ACHN (cell line): ENCODE measurements at places on chromosomes 2 and 18.

GRCh38 chr18:62938006-62938405, 222.7 kb downstream of the PHLPP1 start:
- DNase-seq: no peak

DNA sequence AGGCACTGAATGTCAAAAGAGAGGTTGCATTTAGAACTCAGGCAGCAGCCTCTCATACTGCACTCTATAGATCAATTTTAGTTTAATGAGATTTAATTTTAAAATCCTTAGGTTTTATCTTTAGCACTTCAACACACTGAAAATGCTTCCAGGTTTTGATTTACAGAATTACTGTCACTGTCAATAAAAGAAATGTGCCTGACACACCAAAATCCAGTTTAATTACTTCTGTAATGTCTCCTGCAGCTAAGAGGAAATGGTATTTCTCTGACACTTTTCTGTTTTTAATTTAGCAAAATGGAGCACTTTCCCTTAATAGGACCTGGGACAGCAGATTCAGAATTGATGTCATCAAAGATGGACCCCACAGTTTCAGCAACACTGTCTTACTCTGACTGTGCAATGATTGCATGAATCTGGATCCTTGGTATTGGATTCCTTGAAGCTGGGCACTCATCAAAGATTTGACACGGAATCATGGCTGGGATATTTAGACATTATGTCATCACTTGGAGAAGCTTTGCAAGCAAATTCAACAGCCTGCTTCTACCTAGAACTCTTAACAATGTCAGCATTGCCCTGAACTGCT, 576.5 kb downstream of the NRXN1 start:
- DNase-seq: no peak

DNA sequence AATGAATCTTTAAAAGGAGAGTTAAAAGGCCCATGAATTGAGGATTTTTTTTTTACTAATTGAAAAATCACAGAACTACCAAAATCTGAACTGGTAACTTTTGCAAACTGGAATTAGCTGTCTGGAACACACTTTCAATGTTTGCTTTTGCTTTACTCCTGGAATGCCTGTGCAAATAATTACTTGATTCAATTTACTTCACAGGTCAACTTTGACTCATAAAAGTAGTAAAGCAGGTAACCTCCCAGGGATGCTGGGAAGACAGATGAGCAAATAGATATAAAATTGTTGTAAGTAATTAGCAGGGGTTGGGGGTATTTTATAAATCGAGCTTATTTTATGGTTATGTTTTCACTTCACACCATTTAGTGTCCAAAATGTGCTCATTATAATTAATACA, 398.3 kb upstream of the HNRNPA3 start:
- no peak for DNase-seq

GRCh38 chr2:195538937-195539336, 118.1 kb upstream of the SLC39A10 start:
- no peak for DNase-seq

DNA sequence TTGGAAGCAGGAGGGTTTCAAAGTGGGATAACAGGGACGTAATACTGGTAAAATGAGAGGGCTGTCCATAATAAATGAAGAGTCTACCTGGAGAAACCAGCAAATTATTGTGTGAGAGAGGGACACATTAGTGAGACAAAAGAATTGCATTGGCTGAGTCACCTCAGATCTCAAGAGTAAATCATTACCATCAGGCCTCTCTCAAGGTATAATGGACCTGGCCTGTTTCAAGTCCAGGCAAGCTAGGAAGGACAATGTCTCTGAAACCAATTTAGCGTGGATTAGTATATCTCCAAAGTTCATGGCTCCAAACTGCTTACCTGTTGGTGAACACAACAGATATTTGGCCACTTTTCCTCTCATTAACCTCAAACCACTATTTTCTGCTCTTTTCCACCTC, 471.4 kb downstream of the CMPK2 start:
- DNase-seq: no peak

DNA sequence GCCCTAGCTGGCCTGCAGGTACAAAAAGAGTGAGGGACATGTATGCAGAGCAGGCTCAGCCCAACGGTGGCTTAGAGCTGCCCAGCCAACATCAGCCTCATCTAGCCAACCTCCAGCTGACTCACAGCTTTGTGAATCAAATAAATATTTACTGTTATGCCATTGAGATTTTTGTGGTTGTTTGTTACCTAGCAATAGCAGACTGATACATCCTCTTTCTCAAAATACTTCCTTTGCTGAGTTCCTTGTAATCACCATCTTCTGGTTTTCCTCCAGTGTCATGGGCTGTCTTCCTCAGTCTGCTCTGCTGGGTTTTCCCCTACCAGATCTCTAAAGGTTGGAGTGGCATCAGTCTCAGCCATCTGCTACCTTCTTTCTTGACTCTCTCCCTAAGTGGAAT, 126.6 kb upstream of the SLC1A4 start:
- DNase-seq: no peak

DNA sequence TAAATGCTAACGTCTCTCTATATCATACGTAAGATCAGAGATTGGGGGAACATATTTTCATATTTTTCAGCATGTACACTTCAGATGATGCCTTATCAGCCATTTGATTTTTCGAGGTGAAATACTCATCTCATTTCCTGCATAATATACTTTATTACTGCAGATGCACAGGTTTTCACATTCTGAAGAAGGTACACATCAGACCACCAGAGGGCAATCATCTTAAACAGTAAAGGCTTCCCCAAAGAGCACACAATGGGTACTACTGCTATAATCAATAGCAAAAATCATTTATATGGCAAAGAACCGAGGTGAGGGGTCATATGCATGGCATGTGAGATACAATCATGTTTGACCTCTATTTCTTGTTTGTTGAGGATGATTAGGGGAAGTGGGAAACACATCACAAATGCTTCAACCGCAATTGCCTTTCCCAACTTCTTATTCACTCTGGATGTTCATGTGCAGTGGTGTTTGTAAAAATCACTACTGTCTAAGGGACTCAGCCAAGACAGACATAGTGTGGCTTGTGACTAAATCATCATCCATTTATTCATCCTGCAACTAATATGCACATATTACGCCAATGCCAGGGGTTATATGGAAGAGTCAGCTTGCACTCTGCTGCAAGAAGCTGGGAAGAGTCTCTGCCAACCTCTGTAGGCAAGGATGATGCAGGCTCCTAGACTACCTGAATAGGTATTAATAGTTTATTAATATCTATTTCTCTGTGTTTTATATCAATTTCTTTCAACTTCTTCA, 118.7 kb downstream of the EPB41L3 start:
- peak; percentile 45 for DNase-seq

GRCh38 chr18:78542204-78542603, 437.4 kb upstream of the SALL3 start:
- DNase-seq: no peak

- no peak for DNase-seq
Measured at GRCh38 chr2:100580367-100581276, 17.8 kb downstream of the PDCL3 start.

DNA sequence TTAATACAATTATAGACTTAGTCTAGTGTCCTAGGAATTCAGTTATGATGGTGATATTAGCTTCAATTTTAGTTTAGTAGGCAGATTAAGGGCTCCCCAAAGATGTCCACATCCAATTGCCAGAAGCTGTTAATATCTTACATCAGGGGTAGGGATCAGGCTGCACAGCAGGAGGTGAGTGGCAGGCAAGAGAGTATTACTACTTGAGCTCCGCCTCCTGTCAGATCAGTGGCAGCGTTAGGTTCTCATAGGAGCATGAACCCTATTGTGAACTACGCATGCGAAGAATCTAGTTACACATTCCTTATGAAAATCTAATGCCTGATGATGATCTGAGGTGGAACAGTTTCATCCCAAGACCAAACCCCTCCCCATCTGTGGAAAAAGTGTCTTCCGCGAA, 54.9 kb downstream of the NYAP2 start:
- no peak for DNase-seq
